A549 (cell line): ENCODE measurements at places on chromosomes 6 and 20.

- DNase-seq: no peak
These were observed 31.5 kb upstream of the PAQR8 start for GRCh38 chr6:52330470-52330869.

DNA sequence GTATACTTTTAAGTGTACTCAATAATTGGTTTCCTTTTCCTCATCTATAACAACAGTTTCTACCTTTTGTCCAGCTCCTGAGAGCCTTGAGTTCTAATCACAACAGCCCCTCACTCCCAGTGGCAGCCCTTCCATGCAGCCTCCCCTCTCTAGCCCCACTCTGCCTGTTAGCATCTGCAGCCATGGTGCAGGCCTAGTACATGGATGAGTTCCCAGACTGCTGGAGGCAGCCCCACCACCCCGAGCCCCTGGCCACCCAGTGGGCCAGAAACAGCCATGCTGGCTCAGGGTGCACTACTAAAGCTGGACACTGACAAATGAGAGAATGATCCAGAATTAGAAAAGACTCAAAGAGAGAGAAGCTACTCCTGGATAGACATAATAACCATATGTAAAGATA, 9.7 kb upstream of the LPIN3 start:
- DNase-seq: no peak

DNA sequence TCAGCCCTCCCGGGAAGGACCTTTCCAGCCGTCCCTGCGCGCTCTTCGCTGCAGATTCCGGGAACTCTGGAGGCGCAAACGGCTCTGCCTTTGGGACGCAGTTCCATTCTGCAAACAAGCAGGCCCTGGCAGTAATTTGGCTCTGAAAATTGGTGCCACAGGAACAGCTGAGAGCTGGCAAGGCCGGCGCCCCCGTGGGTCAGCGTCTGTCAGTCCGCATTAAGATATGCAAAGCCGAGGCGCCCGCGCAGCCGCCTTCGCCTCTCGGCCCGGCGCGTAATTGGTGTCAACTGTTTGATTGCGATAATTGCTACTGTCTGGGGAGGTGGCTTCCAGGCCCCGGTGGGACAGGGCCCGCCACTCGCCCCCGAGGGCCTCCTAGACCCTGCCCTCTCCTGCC, 73.6 kb downstream of the NCR2 start:
- no peak for DNase-seq

GRCh38 chr6:17100806-17101205, 1.0 kb upstream of the STMND1 start:
- DNase-seq: no peak

GRCh38 chr20:22802296-22802695, 217.9 kb upstream of the FOXA2 start:
- DNase-seq: no peak

GRCh38 chr20:3898639-3899038, 9.5 kb downstream of the PANK2 start:
- no peak for DNase-seq

GRCh38 chr20:62923669-62924441, 2.5 kb downstream of the DIDO1 start:
- DNase-seq: no peak

DNA sequence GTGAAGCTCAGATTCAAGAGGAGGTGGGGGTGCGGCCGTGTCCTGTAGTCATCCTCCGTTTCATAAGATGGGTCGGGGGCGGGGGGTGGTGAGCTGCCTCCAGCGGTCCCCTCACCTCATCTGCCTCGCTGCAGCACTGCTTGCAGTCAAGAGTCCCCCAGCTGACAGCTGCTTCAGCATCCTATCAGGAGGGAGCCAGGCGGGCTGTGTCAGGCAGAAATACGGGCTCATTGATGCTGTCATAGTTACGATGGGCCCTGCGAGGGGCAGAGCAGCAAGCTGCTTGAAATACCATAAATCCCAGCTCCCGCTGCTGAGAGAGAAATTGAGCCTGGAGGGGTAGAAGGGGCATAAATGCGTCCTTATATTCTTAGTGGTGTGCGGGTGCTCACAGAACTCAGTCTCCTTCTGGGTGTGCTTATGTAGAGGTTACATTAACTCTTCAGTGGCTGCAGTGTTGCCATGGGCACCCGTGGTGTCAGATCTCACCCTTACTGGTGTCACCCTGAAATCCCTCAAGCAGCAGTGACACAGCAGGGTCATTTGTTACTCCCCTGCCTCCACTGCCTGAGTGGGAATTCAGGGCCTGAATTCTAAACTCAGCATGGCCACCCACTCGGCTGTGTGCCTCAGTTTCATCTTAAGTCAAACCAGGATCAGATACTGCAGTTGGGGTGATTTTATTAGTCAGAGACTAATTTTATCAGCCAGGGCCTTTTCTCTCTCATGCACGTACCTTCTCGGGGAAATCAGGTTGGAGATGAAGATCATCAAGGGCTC, 21.8 kb downstream of the CCDC167 start:
- DNase-seq: no peak

DNA sequence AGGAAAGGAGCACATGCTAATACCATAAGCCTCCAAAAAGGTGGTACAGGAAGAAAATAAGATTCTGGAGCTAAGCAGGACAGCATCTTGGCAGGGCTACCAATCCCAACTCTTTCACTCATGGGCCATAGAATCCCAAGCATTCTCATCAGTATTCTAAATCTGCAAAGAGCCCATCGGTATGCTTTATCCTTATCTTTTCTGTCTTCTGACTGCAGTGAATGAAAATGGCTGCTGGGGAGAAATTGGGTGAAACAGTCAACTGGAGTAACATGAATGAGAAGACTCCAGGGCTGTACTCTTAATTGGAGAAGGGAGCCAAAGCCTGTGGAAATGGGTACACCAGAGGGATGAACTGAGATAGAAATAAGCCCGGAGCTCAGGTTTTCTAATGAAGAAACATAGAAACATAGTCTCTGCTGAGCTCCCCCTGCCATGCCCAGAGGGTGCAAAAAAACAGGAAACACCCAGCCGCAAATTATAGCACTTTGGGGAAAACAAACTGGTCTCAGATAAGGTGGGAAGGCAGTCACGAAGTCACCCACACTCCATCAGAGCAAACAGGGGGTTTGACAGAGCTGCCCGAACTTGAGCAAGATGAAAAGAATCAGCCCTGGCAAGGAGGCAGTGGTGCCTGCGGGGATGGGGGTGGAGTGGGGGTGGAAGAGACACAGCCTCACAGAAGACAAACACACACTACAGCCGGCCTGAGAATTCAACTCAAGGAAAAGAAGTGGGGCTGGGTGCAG, 35.4 kb upstream of the E2F3 start:
- DNase-seq: no peak

- DNase-seq: no peak
These were observed 374.4 kb downstream of the UTRN start for GRCh38 chr6:144659202-144660182.
